Left ventricle myocardium inferior (tissue), 1 donor: ENCODE measurements at places on chromosomes 4 and X.
A peak's percentile ranks its signal among the peaks of the same experiment; 100 is the strongest.

GRCh38 chr4:2797545-2798305 is 4.8 kb downstream of the SH3BP2 start:
- DNase-seq, result no peak

DNA sequence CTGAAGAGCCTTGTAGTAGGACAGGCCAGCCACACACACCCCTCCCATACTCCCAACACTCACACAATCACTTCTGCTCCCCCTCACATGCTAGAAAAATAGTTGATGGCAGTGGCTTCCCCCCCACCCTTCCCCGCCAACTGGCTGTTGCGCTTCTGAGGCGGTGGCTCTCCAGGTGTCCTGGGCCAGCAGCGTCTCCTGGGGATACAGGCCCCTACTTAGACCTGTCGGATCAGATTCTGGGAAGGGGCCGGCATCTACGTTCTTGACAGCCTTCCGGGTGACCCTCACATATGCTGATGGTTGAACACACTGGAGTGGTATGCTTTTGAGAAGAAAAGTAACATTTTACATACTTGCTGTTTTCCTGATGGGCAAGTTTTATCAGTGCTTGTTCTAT is 39.9 kb downstream of the TNIP2 start:
- DNase-seq, result no peak

DNA sequence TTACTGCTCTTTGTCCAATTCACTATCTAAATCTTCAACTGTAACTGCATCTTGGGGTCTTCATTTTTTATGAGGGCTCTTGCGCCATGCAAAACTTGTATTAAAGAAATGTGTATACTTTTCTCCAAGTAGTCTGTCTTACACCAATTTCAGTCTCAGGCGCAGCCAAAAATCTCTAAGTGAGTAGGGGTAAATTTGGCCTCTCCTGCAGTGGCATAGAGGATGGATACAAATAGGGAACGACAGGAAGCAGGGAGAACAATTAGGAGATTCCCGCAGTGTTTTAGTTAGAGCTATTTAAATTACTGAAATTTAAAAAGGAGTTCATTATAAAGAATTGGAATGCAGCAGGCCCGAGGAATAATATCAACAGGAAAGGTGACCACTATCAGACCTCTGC is 30.2 kb downstream of the DMP1 start:
- no peak for DNase-seq

DNA sequence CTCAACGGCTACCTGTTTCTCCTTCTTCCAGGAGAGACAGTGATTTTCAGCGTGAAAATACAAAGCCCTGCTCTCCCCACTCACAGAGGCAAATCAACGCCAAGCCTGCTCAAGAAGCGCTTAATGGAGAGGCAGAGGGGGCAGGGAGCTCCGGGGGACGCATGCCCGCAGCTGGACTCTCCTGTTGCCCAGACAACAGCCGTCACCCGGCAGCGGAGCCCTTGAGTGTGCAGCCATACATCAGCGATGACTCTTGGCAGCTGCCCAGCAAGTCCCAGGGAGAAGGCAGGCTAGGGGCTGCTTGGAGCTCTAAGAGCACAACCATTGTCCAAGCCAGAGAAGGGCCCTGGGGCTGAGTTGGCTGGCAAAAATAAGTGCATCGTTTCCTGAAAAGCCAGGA is 71.0 kb upstream of the AFAP1 start:
- DNase-seq, result no peak

DNA sequence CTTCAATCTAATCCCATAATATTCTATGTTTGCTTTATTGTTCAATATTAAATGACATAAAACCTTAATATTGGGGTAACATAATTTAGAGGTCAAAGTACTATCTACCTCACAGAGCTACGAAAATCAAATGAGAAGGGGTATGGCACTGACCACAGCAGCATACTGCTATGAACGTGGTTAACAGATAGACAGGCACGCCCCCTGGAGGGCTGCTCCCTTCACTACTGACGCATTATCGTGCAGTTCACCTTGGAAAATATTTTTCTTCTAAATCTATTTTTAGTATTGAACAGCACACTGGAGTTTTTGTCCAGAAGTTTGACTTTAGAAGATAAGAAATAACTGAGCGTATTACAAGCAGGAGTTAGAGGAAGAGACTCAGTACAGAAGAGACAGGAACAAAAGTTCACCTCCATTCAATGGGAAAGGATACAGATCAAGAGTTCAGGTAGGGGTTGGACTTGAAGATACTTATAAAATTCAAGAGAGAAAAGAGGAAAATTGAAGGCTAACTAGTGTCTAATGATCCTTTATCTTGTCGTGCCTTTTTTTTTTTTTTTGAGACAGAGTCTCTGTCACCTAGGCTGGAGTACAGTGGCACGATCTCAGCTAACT is 22.7 kb downstream of the MAP9 start:
- peak; percentile 70 for DNase-seq

- no peak for DNase-seq
These were observed 669.0 kb downstream of the ZNF674 start for GRCh38 chrX:45876206-45876605.

- no peak for DNase-seq
These were observed 81.0 kb upstream of the ADRA2C start for GRCh38 chr4:3685081-3685645.

DNA sequence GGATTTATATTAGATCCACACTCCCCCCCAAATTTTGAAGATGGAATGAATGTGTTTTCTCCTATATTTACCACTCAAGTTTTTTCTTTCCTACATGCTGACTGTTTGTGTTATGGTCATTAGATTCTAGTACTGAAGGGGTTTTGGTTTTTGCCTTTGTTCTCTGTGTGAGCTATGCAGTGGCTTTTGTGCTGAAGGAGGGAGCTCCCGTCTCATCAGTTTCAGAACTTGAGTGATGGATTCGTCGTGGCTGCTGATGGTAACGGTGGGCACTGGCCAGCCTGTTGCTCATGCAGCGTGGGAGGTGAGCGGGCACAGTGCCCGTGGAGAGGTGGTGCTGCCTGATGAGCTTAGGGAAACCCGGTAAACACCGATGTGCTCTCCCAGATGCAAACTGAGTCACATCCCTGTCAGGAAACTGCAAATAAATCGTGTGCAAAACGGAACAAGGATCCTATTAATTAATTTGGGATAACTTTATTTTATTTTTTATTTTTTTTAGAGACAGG is 101.5 kb downstream of the SORBS2 start:
- DNase-seq, result no peak

GRCh38 chrX:44651358-44651757 is 108.7 kb upstream of the FUNDC1 start:
- DNase-seq, result no peak
